ENCODE measurements at places on chromosomes 13 and 19.

DNA sequence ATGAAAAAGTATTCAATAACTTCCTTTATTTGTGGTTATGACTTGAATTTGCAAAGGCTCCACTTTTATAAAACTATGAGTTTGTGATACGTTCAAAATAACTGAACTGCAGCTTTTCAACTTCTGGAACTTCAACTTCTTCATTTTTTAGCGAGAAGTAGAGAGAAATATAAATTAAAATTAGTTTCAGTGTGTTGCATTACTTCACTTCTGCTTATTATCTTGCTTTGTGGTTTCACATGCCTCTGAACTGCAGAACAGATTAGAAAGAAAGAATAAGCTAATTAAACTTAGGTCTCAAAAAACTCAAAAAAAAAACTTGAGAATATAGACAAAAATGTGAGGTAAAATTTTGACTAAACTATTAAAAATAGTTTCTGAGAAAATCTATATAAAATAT lies 1073.4 kb downstream of the PCDH17 start:
- DNase-seq, result no peak

DNA sequence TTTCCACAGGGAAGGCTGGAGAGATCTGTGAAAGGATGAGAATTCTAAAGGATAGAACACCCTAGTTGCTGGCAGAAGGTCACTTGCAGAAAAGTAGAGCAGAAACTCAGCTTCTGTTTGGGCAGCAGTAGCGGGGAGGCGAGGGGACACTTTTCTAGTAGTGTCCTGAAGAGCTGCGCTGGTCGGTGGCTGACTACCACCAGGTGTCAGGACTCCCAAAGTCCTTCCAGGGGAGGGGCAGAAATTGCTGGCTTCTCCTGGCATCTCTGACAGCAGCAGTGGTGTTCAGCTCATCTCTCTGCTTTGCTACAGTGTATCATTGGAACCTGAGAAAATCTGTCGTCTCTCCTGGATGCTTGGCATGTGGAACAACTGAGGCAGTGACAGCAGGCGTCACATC lies 120.9 kb downstream of the ZDHHC20 start:
- no peak for DNase-seq

DNA sequence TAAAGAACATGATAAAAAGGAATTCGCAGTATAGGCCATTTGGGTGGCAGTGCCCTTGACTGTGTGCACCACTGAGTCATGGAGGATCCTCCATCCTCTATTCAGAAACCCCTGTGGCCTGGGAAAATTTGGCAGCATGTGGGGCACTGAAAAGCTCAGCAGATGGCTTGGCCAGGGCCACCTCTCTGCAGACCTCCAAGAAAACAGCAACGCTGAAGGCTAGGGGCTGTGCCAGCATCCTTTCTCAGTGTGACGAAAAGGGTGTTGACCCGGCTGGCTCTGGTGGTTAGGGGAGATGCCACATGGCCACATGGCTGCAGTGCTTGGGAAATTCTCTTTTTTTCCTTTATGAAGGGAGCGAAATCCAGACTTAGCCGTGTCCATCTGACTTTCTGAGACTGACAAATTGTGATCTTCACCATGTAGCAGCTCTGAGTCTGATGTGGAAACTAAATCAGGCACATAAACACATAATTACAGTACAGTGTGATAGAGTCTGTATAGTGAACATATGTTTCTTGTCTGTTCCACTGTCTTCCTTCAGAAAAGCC lies 178.0 kb downstream of the KCTD12 start:
- DNase-seq, result no peak

DNA sequence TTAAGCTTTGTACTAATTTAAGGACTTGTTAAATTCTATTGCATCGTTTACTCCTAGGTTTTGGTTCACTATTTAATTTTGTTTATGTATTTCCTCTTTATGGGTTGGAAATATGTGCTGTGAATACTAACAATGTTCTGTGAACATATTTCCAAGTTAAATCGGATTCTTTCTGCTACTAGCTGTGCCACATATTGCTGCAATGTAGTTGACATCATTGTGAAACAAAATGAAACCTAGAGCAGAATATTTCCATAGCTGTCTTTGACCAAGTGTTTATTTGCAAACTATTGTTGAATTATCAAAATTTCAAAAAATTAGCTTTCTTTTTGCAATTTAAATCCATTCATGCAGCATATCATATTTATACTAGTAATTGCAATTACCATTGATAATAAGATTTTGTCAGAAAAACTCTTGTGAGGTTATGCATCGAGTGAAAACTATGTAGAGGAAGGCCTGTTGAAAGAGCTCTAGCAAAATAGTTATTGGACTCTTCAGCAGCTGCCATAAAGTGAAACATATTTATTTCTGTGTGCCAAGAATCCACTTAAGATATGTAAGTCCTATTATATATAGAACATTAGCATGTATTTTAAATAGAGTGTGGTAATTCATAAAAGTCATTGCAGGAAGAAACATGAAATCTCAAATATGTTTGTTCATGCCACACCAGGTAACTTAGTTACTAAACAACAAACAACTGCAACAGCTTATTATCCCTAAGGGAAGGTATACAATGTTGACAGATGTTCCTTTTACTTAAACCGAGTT lies 575.1 kb downstream of the SLITRK6 start:
- DNase-seq, result no peak

All from GM18507 (cell line).